ENCODE measurements at places on chromosomes 16 and 17.
A peak's percentile ranks its signal among the peaks of the same experiment; 100 is the strongest.

GRCh38 chr17:30225919-30226553, 9.5 kb downstream of the SLC6A4 start:
- DNase-seq: no peak

GRCh38 chr16:17459903-17460521, 10.7 kb downstream of the XYLT1 start:
- no peak for DNase-seq

DNA sequence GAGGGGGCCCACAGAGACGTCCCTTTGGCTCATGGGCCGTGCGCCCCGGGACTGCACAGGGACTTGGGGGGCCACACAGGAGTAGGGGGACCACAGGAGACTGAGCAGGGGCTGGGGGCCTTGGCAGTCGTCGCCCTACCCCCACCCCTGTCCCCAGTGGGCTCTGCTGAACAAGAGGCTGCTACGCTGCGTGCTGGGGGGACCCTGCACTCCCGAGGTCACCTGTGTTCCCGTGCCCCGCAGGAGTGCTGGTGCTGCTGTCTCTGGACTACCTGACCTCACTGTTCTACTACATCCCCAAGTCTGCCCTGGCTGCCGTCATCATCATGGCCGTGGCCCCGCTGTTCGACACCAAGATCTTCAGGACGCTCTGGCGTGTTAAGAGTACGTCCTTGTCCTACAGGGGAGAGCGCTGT, 14.4 kb upstream of the RNF213 start:
- no peak for DNase-seq

DNA sequence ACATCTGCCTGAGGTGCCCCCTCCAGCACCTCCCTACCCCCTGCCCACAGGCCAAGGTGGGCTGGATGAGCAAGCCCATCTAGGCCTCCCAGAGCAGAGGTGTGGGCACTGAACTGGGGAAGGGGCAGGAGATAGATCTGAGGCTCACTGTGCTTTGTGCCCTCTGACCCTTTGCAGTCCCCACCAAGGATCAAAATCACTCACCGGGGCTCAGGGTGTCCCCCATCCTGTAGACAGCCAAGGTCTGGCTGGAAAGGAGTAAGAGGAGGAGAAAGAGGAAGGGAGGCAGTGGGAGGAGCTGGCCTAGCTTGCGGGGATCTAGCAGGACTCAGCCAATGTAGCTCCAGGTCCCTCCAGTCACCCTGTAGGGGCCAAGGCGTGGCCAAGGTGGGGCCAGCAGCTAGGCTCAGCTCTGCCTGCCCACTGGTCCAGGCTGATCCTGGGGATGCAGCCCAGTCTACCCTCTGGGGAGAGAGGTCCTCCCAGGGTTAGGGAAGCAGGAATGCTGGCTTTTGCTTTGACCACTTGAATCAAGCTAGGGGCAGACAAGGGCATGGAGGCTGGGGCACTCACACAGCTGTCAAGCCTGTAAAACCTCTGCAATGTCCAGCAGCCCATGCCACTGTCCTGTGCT, 1.8 kb downstream of the SLC12A4 start:
- peak; percentile 70 for DNase-seq

DNA sequence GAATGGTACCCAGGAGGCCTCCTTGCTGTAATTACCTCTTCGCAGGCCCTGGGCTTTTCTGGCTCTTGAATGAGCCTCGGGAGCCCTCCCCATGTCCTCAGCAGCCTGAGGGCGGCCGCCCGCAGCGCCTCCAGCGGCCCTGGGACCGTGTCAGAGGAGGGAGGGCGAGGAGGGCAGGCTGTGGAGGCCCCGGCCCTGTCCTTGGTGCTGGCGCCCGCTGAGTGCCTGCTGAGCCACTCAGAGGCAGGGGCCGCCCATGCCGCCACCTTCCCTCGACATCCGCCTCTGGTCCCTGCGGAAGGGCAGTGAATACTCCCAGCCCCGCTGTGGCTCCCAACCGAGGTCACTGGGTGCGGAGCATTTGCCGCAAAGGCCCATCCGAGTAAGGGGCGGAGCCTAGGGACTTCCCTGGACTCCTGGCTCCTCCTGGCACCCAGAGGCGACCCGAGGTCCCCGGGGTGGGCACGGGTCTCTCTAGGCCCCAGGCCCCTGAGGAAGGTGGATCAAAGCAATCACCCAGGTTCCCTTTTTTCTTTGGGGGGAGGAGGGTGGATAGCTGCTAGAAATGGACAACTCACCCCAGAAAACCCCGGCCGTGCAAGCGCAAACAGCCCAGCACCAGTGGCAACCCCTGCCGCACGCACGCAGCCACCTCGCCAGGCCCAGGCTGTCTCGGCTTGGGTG, 2.8 kb downstream of the RBFOX3 start:
- peak; percentile 79 for DNase-seq

DNA sequence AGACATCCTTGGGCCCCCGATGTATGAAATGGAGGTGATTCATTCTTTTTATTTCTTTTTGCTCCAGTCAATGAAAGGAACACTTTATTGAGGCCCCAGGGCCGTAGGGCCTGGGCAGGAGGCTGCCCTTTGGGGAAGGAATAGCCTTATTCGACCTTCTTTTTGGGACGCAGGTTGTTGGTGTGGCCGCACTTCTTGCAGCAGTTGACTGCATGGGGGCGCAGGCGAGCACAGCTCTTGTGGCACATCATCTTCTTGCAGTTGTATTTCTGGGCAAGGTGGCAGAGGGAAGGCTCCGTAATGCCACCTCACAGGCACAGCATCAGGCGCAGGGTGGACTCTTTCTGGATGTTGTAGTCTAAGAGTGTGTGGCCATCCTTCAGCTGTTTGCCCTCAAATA, 50.9 kb downstream of the SIAH1 start:
- no peak for DNase-seq

Measured in AG20443 (cell line).